ENCODE measurements at places on chromosomes 11 and 22.

GRCh38 chr22:23044570-23044969 is 25.7 kb upstream of the GNAZ start:
- DNase-seq: no peak

DNA sequence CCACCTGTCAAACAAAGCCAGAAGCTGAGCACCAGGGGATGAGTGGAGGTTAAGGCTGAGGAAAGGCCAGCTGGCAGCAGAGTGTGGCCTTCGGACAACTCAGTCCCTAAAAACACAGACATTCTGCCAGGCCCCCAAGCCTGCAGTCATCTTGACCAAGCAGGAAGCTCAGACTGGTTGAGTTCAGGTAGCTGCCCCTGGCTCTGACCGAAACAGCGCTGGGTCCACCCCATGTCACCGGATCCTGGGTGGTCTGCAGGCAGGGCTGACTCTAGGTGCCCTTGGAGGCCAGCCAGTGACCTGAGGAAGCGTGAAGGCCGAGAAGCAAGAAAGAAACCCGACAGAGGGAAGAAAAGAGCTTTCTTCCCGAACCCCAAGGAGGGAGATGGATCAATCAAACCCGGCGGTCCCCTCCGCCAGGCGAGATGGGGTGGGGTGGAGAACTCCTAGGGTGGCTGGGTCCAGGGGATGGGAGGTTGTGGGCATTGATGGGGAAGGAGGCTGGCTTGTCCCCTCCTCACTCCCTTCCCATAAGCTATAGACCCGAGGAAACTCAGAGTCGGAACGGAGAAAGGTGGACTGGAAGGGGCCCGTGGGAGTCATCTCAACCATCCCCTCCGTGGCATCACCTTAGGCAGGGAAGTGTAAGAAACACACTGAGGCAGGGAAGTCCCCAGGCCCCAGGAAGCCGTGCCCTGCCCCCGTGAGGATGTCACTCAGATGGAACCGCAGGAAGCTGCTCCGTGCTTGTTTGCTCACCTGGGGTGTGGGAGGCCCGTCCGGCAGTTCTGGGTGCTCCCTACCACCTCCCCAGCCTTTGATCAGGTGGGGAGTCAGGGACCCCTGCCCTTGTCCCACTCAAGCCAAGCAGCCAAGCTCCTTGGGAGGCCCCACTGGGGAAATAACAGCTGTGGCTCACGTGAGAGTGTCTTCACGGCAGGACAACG is 11.7 kb downstream of the CXCR5 start:
- no peak for DNase-seq

GRCh38 chr11:115707180-115707905 is 203.1 kb upstream of the CADM1 start:
- peak; percentile 3 for DNase-seq

DNA sequence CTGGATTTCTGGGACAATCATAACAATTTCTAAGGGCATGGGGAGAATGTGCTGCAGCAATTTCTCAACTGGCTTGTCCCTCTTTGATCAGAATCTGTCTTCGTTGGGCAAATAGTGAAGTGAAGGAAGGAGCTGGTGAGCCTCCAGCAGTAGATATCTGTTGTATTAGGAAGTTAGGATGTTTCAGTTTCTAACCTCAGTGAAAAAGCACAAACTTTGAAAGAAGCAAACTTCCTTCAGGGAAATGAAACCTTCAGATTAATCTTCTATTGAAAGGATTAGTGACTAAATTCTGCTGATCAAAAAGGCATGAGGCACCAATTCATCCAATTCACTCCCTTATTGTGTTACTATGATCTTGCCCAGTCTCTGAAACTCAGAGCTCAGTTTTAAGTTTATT is 24.3 kb downstream of the LMO2 start:
- no peak for DNase-seq

DNA sequence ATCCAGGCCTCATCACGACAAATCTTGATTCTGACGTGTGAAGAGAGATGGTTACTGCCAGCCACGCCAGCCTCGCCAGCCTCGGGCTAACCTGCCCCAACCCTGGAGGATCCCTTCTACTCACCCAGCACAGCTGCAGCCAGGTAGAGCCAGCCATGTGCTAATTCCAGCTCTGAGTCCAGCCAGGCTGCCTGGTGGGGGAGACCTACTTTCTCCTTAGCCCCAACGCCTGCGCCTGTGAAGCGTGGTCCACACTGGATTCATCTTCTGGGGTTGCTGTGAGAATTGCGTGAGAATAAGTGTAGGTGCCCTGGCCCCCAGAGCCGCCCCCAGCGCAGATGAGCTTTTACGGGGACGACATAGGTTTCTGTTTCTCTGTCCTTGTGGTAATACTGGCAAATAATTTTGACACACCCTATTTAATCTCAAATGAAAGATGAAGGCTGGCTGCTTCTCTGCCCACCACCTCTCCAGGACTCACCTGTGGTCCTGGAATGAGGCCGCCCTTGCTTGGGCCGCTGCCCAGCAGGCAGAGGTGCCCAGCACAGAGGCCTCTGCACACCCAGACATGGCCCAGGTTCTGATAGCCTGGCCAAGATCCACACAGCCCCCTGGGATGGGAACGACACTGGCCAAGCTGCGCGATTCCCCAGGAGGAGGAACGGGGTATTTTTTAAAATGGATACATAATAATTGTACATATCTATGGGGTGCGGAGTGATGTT is 528.4 kb downstream of the TBC1D22A start:
- no peak for DNase-seq

GRCh38 chr11:74020539-74020938 is 11.7 kb upstream of the UCP3 start:
- DNase-seq: peak; percentile 37

- DNase-seq: no peak
Observed at GRCh38 chr11:116173941-116174911, 598.6 kb downstream of the BUD13 start.

DNA sequence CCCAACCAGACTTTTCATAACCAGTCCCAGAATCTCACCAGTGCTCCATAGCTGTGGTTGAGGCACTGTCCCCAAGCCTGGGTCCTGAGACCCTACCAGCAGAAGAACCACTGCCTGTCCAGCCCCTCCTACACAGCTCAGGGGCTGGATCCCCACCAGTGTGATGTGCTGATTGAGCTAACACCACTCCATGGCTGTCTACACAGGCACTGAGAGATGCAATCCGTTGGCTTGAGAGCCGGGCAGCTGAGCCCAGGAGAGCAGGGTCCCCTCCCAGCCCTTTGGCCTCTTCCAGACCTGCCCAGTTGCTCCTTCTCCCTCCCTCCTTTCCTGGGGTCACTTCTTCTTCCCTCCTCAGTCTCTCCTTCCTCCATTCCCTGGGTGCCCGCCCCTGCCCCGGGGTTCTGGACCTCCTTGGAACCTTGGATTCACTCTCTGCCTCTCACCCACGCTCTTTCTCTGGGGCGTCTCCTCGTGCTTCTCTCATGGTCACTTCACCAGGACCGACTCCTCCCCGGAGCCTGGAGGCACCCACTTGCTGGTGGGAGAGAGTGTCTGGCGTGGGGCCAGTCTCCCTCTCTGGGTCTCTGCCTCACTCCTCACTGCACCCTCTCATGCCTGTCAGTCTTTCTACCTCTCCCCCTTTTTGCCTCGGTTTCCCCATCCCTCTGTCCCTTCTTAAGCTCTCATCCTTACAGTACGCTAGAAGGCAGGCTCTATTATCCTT is 706 bp upstream of the SCYL1 start:
- DNase-seq: no peak

GRCh38 chr22:20868025-20868962 is 9.5 kb downstream of the SNAP29 start:
- DNase-seq: no peak

- no peak for DNase-seq
Observed at GRCh38 chr11:93403930-93404329, 73.4 kb downstream of the DEUP1 start.

DNA sequence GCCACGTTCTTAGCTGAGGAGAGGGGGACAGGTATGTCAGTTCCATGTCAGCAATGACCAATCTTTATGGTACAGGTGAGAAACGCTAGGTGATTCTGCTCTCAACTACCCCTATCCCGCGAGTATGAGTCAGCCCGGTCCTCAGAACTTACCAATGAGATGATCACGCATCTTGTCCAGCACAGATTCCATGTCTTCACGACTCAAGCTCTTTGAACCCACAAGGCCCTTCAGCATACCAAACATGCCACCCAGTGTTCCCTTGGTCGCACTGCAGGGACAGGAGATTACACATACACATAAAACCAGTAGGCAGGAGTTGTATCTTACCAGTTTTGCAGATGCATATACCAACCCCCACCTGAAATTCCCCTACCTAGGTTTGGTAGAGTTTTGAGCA is 2.9 kb downstream of the SRPRA start:
- peak; percentile 34 for DNase-seq

DNA sequence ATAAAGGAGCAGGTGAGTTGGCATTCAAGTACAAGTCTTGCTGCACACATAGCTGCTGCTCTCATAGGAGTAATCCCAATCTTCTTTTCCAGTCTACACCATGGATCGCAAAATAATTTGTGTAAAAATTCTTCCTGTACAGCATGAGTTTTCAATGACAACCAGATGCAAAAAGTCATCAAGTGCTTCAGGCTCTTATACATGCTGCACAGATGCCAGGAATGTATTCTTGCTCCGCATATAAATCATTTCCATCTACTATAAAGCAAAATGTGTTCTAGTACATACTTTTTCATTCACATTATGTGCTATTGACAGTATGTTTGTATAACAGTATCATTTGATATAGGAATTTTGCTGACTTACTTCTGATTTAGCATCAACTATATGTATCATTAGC is 35.4 kb downstream of the NXPE2 start:
- DNase-seq: no peak

- no peak for DNase-seq
Observed at GRCh38 chr22:39169797-39170466, 17.5 kb upstream of the CBX7 start.

GRCh38 chr22:42958937-42959336 is 56.0 kb downstream of the PACSIN2 start:
- no peak for DNase-seq

DNA sequence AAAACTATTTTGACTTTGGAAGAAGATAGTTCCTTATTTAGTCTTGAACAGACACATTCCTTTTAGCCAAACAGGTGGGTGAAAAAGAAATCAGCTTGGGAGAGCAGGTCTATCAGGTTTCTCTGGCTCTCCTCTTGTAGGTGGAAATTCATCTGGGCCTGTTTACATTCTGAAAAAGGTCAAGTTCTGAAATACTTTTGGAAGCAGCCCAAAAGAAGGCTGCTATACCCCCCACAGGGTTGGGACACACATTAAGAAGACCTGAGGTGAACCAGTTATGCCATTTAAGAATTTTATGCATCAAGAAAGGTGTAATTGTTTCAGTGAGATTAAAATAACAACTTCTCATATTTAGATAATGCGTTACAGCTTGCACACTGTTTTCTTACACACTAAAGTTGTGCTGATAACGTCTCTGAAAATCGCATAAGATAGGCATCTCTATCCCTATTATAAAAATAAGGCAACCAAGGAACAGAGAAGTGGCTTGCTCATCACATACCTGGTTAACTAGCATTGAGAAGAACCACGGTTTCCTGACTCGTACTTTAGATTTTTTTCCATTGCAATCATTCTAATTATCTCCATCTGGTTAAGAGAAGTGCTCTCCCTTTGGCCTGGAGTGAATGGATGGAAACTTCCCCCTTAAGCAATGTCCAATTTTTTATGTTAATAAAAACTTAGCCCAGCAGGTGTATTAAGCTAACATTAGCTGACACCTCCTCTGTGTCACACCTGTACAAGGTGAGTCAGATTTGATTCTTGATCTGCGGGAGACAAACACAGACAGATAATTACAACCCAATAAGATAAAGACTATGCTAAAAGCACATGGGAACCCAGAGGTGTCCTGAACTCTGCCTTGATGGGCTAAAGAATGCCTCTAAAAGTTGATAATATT is 60.5 kb upstream of the UCP3 start:
- no peak for DNase-seq

DNA sequence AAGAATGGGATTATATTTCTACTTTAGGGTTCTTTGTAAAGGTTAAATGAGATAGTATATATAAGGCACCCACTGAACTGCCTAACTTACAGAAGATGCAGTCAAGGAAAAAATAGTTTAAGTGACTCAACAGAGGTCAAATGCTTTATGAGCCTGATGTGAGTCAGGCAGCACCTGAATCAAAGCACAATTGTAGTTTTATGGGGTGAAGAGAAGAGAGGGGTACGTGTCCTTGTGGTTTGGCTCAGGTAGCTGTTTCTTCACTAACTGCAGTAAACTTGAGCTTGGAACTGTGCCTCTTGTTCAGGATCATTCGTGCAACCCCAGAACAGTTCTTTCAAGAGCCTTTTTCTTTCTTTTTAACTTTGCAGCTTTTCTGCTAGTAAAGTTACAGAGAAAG is 125.2 kb upstream of the SPON1 start:
- DNase-seq: no peak

DNA sequence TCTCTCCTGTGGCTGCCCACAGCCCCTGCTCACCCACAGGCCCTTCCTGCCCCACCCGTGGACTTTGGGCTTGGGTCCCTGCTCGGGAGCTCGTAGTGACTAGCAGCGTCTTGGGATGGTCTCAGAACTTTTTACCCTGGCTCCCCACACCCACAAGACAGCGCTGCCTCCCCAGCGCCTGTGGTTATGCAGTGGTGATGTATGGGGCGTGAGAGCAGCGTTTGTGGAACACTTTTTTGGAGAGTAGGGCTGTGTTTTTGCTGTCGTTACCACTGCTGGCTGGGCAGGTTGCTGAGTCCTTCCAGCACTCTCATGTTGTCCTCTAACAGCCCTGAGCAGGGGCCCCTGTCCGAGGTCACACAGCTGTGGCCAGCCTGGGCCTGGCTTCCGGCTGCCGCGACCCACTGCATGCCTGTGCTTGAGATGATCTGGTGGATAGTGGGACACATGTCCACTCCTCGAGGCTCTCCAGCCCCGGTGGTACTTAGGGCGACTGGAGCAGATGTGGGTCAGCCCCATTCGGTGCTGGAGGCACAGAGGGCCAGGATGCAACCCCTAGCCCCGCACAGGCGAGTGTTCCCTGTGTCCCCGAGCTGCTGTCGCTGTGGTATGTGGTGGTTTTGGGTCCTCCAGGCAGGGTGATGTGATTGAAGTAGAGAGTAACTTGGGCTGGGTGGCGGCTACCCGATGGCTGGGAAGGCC is 7.1 kb upstream of the GRAMD4 start:
- DNase-seq: no peak

GRCh38 chr11:94731880-94732601 is 36.1 kb upstream of the AMOTL1 start:
- DNase-seq: no peak

DNA sequence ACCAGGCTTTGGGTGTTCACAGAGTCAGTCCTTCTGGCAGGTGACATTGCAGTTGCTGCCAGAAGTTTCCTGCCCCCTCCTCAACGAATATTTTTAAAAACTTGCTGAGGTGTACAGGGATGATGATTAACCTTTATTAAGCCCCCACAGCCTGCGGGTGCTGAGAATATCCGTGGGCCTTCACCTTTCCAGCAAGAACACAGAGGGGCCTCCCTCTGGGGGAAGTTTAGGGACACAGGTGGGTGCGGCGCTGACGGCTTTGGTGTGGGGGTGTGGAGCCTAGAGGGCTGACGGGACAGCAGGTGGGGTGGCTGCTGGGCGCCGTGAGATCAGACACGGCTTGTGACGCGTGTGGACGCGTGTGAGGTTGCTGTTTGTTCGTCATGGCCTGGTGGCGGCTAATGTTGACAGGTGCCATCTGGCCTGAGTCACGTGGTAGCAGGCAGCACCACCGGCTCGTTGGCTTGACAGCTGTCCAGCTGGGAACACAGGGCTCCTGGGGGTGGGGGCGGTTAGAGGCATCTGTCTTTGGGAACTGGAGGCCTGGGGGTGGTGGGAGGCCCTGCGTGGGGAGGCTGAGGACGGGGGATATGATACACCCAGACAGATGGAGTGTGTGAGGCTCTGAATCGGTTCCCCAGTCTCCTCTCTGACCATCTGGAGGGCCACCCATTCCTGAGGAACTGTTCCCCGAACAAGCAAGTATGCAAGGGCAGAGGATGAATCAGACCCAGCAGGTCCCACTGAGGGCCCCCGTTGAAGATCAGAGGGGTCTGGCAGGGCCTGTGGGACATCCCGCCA is 12.5 kb upstream of the LRRC10B start:
- DNase-seq: no peak
